Fibroblast of pulmonary artery (primary cell): ENCODE measurements at places on chromosomes 12 and 14.

DNA sequence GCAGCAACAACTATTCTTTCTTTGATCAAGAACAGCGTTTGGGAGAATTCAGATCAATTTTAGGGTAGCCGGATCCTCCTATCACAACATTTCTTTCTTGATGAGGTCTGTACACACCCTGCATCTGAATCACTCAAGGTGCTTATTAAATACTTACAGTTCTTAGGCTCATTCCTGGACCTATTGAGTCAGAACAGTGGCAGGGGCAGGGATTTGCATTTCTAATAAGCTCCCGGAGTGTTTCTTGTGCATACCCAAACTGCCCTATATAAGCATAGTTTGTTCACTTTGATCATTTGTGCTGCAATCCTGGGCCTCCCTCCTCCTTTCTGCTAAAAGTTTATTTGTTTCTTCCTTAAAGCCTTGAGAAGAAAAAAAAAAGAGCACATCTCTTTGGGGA, 80.5 kb upstream of the RPH3A start:
- no peak for DNase-seq

- no peak for DNase-seq
Observed at GRCh38 chr14:35666429-35667043, 132.6 kb downstream of the INSM2 start.

DNA sequence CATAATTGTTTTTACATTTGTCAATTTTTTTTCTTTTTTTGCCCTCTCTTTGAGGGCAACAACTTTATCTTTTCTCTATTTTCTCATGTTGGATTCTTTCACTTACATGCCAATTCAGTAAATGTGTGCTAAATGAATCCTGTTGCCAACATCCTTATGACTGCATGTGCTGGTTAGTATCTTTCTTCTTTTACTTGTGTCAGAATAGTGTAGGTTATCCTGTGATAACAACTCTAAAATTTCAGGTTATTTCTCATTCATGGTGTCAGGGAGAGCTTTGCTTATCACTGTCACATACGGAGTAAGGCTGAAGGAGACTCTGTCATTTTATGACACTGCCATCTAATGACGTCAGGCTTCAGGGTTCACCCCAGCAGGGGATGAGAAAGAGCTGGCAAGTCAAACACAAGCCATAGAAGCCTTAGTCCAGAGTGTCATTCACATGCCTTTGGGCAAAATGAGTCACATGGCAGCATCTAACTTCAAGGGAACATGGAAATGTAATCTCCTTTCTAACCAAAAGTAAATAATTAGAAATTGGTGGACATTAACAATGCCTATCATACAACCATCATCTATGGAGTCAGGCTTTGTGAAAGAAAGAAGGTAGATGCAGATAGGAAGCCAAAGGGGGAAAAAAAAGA, 242.5 kb upstream of the ATP2B1 start:
- no peak for DNase-seq

DNA sequence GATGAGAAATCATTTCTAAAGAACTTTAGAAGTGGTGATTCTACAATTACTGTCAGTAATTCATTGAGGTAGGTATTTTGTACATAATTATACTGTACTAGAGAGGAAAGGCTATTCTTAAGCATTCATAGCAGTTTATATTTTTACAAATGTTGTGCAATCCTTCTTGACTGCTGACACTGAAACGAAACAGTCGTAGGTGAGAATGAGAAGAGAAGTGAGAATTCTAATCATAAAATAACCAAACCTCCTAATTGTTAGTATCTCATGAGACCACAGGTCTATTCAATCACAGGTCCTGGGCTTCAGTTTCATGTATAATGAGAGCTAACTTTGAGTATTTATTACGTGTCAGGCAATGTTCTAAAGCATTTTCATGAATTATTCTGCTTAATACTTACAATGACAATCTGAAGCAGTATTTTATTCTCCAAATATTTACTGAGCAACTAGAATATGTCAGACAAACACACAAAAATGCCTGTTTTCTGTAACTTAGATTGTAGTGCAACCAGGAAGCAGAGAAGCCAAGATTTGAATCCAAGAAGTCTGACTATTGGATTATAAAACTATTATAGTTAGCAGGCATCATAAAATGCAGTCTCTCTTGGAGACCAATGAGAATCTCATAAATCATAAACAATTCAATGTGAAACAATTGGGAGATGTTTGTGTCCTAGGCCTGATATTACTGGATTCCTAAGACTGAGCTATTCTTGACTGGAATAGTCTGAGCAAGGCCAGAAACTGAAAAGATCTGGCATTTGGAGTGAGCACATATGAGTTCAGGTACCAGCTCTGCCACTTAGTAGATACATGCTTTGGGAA, 24.3 kb downstream of the RERG start:
- no peak for DNase-seq

- no peak for DNase-seq
Observed at GRCh38 chr12:904010-904414, 45.5 kb downstream of the RAD52 start.

DNA sequence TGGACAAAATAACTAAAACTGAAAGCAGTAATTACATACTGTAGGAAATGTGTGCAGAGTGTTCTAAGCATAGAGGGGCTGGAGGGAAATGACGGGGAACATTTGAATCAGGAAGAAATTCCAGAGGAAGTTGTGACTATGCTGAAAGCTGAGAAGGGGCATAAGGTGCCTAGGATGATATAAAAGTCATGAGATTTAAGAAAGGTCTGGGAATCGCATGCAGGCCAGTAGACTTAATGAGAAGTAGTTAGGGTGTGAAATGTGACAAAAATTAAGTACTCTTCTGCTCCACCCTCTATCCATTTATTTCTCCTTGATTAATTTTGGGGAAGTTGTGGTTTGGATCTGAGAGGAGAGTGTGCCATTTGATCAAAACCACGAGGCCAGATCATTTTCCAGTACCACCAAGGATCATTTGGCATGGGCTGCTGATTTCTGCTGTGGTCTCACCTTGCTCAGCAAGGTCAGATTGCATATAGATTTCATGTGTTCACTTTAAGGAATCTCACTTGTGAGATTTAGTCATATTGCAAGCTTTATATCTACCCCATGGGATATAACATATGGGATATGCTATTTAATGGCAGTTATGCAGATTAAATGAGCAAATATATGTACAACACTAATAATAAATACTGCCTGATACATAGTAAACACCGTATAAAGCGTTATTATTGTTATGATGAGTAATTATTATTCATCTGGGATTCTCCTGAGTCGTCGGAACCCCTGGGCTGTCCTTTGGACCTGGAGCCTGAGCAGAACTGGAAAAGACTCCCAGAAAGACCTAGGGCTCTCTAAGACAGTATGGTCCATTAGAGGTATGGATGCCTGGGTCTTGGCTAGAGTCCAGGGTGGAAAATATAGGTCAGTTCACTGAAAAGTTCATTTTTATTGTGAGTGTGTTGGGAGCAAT, 72.3 kb downstream of the SRGAP1 start:
- peak; percentile 33 for DNase-seq

DNA sequence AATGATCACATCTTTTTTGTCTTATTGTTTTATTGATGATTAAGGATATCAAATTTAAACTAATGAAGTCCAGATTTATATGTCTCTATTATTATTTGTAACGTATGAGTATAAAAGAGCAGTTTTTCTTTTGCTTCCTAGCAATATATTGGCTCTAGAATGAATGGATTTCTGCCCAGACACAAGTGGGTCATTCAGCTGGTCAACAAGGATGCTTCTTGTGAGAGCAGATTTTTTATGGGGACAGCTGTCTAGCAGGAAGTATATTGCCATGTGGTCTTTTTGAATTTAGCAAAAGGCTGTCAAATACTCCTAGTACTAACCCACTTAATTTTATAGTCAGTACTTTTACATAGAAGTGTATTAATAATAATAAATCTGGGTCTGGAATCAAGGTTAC, 1071.1 kb upstream of the FLRT2 start:
- no peak for DNase-seq

GRCh38 chr14:33671556-33671955, 279.3 kb downstream of the EGLN3 start:
- DNase-seq: no peak

GRCh38 chr14:65095633-65096205, 6.6 kb downstream of the MAX start:
- DNase-seq: peak; percentile 84

GRCh38 chr12:93137656-93138612, 208.8 kb upstream of the EEA1 start:
- DNase-seq: peak; percentile 60

DNA sequence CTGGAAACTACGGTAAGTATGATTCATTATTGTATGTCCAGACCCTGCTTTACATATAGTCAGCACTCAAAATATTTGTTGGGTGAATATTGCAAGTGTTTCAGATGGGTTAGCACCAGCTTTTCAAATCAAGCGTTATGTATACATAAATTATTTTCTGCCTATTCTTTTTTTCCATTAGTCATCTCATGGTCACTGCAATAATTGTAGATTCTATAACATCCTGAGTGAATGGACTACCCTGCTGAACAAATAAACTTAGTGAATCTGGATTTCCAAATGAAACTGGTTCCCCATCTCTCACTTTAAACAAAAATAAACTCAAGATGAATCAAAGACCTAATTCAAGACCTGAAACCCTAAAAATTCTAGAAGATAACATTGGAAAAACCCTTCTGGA, 152.3 kb downstream of the DIO2 start:
- no peak for DNase-seq

DNA sequence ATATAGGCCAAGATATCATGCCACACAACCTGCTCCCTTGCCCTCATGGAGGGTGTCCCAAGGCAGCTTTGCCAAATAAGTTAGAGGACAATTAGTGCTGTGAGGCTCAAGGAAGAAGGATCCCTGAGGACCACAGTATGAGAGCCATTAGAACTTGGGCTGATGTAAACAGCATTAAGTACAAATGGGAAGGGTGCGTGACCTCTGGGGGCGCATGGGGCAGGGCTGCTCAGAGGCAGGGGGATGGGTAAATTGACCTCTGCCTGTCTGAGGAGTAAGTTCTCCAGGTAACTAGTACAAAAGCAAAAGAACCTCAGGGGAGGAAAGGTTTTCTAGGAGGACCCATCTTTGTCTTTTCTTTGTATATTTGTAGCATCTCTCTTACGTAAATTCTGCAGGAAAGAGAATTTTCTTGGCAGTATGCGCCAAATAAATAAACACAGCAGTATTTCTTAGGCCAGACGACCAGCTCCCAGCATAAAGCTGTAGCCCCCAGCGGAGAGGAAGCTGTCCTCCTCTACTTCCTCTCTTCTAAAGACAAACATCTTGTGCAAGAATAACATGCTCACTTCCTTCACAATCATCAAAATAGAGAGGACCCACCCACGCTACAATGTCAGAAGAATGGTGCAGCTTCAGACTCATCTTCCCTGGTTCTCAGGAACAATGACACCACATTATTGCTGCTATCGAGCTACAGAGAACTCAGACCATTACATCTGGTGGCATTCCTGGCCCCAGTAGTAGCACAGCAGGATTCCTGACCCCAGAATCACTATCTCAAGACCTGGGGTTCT, 16.4 kb upstream of the VWF start:
- peak; percentile 93 for DNase-seq

DNA sequence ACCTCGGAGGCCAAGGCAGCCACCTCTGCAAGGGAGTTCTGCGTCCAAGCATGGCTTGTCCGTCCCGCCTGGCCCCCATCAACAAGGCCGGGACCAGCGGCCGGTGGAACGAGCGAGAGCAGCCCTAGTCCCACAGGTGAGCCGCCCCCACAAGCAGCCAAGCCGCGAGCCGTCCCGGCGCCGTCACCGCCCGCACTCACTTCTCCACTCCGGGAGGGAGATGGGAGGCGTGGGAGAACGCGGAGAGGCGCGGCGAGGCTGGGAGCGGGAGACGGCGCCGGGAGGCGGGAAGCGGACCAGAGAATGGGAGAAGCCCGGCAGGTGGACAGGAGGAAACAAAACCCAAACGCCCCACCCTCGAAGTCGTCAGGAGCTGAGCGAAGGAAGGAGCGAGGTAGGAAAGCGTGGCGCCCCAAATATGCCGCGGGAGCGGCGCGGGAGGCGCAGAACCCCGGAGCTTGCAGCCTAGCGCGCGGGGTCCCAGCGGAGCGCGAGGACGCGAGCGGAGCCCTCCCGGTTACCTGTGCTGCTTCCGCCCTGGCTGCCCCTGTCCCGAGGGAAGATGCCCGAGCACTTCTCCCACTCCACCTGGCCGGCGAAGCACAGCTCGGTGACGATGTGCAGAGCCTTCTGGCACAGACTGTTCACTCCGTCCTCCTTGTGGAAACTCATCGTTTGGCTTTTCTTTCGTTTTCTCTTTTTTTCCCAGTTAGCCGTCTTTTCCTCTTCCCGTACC, 600 bp downstream of the SYT10 start:
- no peak for DNase-seq
